T-helper 17 cell (primary cell): ENCODE measurements at places on chromosomes 12 and 14. TPM values are rescaled to one million over a fixed set of nuclear protein-coding genes. Genes with fewer than 3 reads are reported as not detected.

DNA sequence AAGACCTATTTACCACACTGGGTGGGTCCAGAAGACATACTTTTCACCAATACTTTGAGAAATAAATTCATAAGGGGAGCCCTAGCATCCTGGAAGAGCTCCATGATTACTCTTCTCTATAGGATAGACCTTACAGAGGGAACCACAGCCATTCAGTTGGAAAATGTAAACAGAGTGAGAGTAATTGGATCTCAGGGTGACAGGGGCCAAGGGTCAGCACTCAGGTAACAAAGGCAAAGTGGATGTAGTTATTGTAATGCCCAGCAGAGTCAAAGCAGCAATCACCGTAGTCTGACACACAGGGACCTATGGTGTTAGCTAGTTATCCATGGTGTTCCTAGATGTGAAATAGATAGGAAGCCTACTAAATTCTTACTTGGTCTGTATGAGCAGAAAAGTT lies 10.8 kb upstream of the GTF2A1 start:
- DNase-seq, result no peak
- H3K27ac ChIP-seq, result no peak overlapping the region

CARMIL3 gene
- total RNA-seq, result 0.31 TPM

LHX5 gene
- total RNA-seq, result not detected

ARHGAP9 gene
- total RNA-seq, result 295 TPM

WNT1 gene
- 2.2 TPM for total RNA-seq
